Stimulated activated CD8-positive, alpha-beta memory T cell treated with anti-CD3 and anti-CD28 coated beads, Interleukin-7, amount 100 ng/mL, for 1 hour (primary cell): ENCODE measurements at places on chromosomes 11 and 22.

DNA sequence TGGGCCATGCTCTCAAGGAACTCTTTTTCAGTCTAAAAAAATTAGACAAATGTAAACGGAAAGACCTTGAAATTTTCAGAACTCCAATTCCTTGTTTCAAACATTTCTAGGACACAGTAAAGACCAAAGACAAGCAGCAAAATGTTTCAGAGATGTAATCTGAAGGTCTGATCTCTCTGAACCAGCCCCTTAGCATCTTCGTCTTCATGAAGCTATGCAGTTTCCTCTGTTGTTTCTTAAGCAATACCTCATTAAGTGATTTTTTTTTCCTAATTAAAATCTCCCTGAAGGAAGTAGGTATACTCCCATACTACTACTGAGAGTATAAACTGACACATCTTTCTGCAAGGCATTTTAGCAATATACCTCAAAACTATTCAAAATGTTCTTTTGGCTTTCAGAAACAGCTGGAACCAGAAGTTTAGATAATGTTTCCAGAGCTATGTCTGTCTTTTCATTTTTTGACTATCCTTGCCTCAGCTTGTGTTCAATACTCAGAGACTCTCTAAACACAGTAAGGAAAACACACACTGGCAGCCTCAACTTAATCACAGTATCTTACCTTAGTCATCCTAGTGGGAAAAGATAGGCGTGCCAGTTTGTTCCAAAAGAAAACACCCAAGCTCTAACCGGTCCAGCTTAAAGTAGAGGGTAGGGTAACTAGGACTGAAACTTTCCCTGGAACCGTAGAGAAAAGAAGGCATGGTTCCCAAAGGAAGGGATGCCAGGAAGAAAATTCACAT, 25.1 kb downstream of the SBF2 start:
- no peak for DNase-seq

GRCh38 chr11:44835296-44835695, 108.5 kb downstream of the TSPAN18 start:
- DNase-seq = no peak

- DNase-seq = no peak
Measured at GRCh38 chr11:85787168-85787567, 23.8 kb downstream of the SYTL2 start.

GRCh38 chr22:50530877-50531545, 1.2 kb upstream of the TYMP start:
- DNase-seq = no peak

DNA sequence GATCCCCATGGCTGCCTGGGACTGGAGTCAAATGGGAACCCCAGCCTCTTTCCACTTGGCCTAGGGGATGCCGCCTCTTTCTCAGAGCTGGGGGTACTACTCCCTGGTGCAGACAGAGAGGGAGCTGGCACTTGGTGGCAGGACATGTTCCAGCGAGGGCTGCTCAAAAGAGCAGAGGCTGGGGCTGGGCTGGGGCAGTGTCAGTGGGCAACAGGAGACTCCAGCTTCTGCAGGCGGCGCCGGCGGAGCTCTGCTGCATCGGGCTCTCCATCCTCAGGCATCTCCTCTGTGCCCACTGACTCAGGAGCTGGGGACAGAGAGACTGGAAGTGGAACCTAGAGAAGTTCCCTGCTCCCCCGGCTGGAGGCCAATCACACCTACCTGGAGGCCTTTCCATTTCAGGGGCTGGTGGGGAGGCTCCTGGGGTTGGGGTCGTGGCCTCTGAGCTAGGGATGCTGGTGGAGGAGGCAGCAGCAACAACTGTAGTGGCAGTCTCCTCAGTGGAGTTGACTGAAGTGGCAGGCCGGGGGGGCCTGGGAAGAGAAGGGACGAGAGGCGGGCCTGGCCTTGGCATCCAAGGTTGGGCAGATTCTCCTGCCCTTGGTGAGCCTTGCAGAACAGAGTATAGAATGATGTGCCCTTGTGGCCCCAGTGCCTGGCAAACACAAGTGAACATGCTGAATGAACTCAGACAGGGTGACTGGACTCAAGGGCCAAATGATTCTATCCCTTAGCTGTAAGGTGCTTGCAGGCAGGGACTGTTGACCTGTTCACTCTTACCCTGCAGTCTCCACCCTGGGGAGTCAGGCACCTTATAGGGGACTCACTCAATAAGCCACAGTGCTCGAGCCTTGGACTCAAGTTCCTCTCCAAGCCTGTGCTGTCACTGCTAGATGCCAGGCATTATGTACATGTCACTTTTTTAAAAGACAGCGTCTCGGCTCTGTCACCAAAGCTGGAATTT, 5.9 kb downstream of the SYVN1 start:
- no peak for DNase-seq

GRCh38 chr22:44147821-44148574, 32.7 kb upstream of the PARVG start:
- DNase-seq = no peak

- no peak for DNase-seq
Measured at GRCh38 chr11:10777393-10777793, 26.3 kb downstream of the CTR9 start.

DNA sequence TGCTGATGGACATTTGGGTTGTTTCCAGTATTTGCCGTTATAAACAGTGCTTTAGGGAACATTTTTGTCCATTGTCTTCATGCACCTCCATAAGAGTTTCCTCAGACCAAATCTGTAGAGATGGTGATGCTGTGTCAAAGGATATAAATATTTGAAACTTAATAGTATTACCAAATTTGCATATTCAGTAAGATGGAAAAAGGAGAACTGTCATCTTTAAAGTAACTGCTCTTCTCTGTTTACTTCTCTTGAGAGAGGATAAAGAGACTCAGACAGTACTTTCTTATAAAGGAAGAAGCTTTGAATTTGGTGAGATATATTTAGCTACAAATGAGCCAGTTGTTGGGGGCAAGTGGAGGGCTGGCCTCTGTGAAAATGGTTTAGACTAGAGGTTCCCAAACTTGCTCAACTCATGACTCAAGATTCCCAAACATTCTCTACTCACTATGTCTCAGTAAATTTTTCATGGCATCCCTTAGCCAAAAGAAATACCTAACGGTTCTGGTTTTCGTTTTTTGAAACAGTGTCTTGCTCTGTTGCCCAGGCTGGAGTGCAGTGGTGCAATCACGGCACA, 26.2 kb downstream of the SHISA8 start:
- DNase-seq = no peak

DNA sequence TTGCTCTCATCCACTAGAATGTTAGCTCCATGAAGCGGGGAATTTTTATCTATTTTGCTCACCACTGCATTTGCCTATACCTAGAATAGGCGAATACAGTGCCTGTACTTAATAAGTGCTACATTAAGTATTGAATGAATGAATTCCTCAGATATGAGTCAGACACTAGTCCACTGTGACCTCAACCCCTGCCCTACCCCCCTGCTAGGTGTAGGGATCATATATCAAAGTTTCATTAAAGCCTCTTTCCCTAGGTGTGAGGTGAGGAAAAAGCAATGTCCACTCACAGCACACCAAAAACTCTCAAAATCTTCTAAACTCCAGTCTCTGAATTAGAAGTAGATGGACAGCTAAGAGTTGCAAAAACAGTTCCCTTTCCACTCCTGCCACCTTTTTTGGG, 9.8 kb upstream of the PSMA1 start:
- DNase-seq = no peak

GRCh38 chr22:48592488-48592887, 1235.2 kb downstream of the BRD1 start:
- DNase-seq = no peak

DNA sequence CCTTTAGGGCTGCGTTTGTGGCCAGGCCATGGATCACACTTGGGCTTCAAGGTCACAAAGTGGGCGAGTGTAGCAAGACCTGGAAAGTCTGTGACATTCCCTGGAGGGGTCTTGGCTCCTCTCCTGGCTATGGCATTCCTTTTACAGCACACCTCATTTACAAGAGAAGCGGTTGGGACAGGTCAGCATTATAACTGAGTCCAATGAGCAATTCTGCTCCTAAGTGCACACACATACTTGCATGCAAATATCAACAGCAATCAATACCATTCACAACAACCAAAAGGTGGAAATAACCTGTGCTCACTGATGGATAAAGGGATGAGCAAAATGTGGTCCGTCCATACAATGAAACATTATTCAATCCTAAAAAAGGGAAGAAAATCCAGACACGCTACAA, 298.2 kb downstream of the CTTN start:
- DNase-seq = no peak

DNA sequence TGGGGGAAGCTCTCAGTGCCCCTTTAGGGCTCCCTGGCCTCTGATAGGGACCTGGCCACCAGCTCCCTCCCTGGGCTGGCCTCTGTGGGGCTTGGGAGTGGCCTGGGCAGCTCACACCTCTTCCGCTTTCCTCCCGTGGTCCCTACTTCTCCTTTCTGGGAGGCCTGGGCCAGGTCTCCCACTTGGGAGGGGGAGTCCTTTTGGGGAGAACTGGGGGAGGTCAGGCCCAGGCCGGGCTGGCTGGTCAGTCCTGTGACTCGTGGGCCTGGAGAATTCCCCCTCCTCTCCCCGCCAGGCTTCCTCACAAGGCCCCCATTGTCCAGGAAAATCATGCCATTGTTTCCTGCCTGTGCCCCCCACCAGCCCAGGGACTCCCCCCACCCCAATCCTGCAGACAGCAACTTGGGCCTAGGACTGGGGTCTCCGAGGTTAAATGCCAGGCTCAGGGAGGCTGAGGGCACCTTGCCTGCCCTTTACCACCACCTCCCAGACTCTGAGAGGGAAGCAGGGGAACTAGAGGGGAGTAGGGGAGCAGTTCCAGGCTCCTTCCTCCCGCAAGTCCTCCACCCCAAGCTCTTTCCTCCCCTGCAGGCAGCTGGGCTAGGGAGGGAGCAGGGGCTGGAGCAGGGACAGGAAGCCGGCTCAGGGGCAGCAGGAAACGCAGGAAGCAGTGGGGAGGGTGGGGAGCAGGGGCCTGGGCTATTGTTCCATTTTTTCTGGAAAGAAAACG, 2.8 kb downstream of the MAP3K11 start:
- DNase-seq = no peak

- DNase-seq = no peak
Measured at GRCh38 chr22:18984564-18984963, 48.5 kb upstream of the PRODH start.

- DNase-seq = no peak
Measured at GRCh38 chr22:23119494-23120414, 22.0 kb downstream of the RSPH14 start.

- DNase-seq = no peak
Measured at GRCh38 chr11:44403176-44403575, 93.2 kb upstream of the ALX4 start.

DNA sequence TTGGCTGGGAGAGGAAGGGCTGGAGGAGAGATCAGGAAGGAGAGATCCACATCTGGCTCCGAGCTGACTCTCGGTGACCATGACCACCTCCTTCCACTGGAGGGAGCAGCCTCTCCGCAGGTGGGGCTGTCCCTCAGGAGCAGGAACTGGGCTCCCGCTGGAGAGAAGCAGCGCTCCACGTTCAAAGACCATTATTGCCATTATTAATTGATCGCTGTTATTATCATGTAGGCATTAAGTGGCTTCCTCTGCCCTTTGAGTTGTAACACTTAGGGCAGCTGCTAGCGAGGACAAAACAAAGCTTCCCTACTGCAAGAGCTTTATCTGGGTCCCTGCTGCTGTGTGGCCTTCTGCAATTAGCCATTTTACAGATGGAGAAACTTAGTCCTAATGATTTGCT, 251.9 kb downstream of the ST3GAL4 start:
- no peak for DNase-seq

- DNase-seq = no peak
Measured at GRCh38 chr22:50473855-50474671, 772 bp downstream of the SBF1 start.

GRCh38 chr22:43273902-43274484, 69.2 kb downstream of the SCUBE1 start:
- DNase-seq = no peak

DNA sequence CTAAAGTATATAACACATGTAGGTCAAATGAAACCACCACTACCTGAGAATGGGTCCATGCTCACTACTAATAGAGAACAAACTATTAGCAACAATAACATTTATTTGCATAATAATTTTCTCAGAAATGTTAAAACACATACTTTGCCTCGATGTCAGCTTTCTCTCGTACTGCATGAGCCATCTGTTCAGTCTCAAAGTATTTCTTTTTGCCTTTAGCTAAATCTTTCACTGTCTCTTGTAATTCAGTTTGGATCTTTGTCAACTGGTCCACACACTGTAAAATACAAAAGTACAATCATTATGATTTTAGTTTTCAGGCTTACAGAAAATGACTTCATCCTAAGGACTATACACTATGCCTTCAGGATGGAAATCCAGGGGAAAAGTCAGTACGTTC, 153.3 kb downstream of the FCHSD2 start:
- no peak for DNase-seq
